NCI-H774 (cell line): ENCODE measurements at places on chromosomes 1 and 21.

- DNase-seq: no peak
Observed at GRCh38 chr1:112790920-112791722, 76.0 kb upstream of the PPM1J start.

- no peak for DNase-seq
Observed at GRCh38 chr1:66271904-66272254, 262.1 kb upstream of the SGIP1 start.

- no peak for DNase-seq
Observed at GRCh38 chr1:156662005-156662799, 15.0 kb downstream of the NES start.

DNA sequence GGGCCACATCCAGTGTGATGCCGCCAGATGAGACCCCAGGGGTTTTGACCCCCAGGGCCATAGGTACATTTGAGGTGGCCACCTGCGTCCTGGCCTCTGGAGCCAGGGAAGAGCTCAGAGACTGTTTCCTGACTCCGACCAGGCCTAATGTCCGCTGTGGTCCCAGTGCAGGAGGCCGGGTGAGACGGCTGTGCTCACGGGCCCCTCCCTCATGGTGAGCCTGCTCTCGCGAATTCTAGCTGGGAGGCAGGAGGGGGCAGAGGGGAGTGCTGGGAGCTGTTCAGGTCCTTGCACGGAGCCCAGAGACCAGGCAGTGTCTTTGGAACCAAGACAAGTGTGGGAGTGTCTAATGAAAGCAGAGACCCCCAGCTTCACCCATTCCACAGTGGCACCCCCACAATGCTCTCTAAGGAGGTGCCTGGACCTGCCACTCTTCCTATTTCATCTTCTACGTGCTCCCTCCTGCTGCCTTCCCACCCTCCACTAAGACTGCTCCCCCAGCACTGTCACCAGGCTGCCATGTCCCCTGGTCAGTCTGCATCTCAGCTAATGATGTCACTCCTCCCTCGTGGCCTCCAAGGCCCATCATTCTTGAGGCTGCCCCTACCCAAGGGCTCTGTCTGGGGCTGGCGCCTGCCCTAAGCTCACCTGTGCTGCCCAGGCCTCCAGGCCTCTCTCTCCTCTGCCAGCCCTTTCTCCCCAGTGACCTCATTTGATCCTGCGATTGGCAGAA is 256.3 kb upstream of the C1orf174 start:
- no peak for DNase-seq

DNA sequence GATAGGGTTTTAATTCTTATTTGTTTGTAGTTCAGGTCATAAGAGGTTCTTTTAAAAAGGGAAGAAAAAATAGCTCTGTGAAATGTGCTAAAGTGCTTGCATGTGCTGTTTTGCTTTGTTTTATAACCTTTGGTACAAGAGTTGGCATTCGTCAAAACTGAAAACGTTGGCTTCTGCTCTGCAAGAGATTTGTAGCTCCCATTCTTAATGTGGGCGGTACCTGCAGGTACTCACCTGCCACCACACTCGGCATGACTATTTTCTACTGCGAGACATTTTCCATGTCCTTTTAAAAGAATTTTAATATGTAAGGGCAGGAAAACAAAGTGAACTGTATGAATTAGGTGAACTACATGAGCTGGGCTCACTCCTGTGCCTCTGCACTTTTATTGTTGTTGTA is 92.6 kb downstream of the ADARB1 start:
- no peak for DNase-seq

GRCh38 chr1:34332996-34333395 is 156.3 kb downstream of the C1orf94 start:
- DNase-seq: no peak

DNA sequence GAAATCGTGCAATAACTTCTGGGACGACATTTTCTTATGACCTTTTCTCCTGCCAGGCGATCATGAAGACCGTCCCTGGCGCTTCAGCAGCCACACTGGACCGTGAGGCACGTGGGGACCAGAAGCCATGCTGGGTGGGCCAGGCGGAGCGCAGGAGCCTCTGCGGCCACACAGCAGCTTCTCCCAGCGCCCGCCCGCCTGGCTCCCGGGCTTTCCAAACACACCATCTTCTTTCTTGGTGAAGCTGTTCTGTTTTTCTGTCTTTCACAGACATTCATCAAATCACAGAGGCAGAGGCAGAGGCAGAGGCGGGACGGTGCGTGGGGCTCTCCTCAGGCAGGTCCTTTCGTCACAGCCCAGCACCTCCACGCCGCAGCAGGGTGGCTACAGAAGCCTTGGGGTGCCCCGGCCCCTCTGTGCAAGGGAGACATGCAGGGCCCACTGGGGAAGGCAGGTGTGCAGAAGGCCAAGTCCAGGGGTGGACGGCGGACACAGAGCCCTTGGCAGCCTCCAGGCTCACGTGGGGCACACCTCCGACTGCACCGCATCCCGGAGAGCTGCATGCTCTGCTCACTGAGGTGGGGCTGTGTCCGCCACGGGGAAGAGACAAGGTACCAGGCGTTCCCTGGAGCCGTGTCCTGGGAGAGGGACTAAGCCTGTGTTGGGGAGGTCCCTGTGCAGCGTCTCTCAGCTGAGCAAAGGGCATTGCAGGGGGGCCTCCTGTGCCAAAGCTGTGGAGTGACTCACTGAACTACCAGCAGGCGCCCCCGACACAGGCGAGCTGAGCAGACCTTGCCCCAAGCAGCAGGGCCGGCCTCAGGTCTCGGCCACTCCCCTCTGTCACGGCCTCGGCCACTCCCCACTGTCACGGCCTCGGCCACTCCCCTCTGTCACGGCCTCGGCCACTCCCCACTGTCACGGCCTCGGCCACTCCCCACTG is 2.6 kb upstream of the TMEM240 start:
- DNase-seq: no peak

GRCh38 chr21:37061926-37062592 is 10.8 kb downstream of the PIGP start:
- DNase-seq: no peak

- no peak for DNase-seq
Observed at GRCh38 chr1:158830904-158831507, at the start of gene MNDA. Gene MNDA (plus strand): TSS chr1:158831351. CDS start chr1:158842154, 10,803 bp downstream.

DNA sequence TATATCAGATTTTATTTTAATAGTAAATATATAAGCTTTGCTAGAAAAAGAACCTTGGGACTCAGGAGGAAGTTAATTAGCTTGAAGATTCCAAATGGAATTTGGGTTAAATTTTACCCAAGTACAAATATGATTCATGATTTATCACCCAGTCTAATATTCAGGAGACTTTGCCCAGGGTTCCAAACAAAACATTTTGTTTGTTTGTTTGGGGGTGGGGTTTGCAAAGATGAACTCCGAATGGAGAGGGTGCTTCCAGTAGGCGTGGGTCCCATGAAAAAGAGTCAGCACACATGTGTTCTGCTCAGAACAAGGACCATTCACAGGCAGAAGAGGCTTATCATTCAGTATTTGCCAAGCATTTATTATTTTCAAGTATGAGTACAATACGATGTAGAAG is 23.5 kb downstream of the KCNT2 start:
- no peak for DNase-seq

- DNase-seq: no peak
Observed at GRCh38 chr21:26379561-26379960, 193.5 kb downstream of the CYYR1 start.
